ENCODE measurements at places on chromosomes 5 and 9. TPM values are rescaled to one million over a fixed set of nuclear protein-coding genes. Genes with fewer than 3 reads are reported as not detected.

- no peaks in the 10 kb centered on the region for H3K4me1 ChIP-seq
- no peak overlapping the region for H3K4me3 ChIP-seq
- no peaks in the 10 kb centered on the region for H3K36me3 ChIP-seq
- no peak overlapping the region for H3K27ac ChIP-seq
These were observed 385.2 kb upstream of the KLF4 start for GRCh38 chr9:107874591-107875369.

DNA sequence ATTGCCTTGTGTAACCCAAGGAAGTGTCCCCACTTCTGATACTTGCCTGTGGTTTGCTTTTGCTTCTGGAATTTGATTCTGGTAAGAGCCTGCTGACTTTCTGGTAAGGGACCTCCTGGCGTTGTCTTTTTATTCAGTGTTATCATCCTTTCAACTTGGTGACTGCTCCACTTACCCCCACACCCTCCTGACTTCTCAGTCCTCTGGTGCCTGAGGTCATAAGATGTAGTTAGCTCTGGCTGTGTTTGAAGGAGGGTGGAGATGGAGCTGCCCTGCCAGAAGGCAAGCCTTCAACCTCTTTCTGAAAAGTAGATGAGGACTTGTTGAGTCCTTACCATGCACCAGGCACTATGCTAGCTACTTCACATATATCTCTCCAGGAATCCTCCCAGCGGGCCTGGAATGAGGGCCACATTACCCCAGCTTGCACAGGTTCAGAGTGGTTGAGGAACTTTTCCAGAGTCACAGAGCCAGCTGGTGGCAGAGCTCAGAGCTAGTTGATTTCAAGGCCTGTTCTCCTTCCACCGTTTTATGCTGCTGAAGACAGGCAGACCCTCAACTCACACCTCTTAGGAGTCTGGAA lies 45.2 kb upstream of the PITX1 start:
- no peak for DNase-seq
- H3K4me1 ChIP-seq, result no peaks in the 10 kb centered on the region
- H3K36me3 ChIP-seq, result no peaks in the 10 kb centered on the region
- no peak overlapping the region for H3K27ac ChIP-seq

GRCh38 chr9:89477384-89477783 lies 20.5 kb downstream of the SEMA4D start:
- H3K27ac ChIP-seq, result no peak overlapping the region
- H3K36me3 ChIP-seq, result peaks cover 6% of the 10 kb centered on the region
- H3K4me1 ChIP-seq, result peaks cover 11% of the 10 kb centered on the region
- H3K27me3 ChIP-seq, result no peaks in the 10 kb centered on the region
- no peak overlapping the region for H3K4me3 ChIP-seq
- no peak for DNase-seq

Gene PROB1
- 11.0 TPM for total RNA-seq
